Motor neuron (in vitro differentiated cells): ENCODE measurements at places on chromosomes 13 and 19. TPM values are rescaled to one million over a fixed set of nuclear protein-coding genes. Genes with fewer than 3 reads are reported as not detected.

DNA sequence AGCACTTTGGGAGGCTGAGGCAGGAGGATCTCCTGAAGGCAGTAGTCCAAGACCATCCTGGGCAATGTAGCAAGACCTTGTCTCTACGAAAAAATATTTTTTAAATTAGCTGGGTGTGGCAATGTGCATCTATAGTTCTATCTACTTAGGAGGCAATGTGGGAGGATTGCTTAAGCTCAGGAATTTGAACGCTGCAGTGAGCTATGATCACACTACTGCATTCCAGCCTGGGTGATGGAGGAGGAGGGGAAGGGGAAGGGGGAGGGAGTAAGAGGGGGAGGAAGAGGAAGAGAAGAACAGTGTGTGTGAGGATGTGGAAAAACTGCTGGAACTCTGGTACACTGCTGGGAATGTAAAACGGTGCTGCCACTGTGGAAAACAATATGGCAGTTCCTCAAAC lies 9.2 kb upstream of the CLIP3 start:
- ATAC-seq = no peak

PRTN3 gene
- 0.78 and 1.2 TPM in 2 replicates for total RNA-seq

GRCh38 chr13:44786756-44787155 lies 202.5 kb downstream of the NUFIP1 start:
- ATAC-seq = no peak

DNA sequence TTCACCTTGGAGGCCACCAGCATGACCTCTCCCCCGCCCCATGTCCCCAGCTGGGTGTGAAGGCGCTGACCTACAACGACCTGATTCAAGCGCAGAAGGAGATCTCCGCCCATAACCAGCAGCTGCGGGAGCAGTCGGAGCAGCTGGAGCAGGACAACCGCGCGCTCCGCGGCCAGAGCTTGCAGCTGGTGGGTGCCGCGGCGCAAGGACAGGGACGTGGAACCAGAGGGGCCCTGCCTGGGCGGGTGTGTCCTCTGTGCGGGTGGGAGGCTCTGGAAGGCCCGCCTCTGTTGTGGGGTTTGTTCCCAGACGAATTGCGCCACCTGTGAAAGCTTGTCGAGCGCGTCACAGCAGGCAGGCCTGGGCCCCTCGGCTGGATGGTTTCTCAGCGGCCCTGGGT lies 22.3 kb downstream of the PLEKHJ1 start:
- no peak for ATAC-seq

DNA sequence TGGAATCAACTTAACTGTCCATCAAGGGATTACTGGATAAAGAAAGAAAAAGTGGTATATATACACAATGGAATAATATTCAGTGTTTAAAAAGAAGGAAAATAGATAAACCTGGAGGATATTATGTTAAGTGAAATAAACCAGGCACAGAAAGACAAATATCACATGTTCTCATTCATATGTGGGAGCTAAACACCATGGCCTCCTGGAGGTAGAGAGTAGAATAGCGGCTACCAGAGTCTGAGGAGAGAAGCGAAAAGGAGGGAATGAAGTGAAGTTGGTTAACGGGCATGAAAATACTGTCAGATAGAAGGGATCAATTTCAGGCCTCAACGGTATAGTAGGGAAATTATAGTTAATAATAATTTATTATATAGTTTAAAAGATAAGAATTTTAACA lies 147.5 kb upstream of the OBI1 start:
- peak; percentile 44 for ATAC-seq

DNA sequence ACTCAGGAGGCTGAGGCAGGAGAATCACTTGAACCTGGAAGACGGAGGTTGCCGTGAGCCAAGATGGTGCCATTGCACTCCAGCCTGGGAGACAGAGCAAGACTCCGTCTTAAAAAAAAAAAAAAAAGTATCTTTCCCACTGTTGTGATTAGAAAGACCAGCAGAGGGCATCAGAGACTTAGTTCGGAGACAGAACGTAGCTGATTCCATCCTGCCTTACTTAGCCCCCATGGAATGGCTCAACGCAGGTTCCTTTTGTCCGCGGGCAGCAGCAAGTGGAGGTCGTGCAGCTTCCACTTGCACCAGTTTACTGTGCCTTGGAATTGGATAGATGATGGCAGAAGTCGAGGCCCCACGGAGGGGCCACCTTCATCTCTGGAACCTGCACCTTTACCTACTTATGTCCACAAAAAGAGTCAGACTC lies 8.1 kb downstream of the TIMM29 start:
- peak; percentile 88 for ATAC-seq

DNA sequence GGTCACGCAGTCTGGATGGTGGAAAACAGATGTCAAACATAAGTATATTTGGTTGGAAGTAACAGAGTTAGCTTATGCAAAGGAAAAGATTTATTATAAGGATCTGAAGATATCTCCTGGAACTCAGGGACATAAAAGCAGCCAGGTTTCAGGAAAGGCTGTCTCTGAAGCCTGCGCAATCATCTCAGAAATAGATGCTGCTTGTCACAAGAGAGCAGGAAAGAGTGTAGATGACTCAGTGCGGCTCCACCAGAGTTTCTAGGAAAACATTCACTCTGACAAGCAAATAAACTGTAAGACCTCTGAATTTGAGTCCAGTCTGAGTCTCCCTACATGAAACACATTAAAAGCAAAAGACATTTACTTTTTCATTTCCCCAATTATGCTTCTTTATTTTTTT lies 220.4 kb upstream of the HTR2A start:
- ATAC-seq = peak; percentile 89

ZNF90 gene
- 2.0 TPM in 2 replicates for total RNA-seq

GRCh38 chr19:55096061-55096701 lies 20.5 kb downstream of the EPS8L1 start:
- no peak for ATAC-seq

DNA sequence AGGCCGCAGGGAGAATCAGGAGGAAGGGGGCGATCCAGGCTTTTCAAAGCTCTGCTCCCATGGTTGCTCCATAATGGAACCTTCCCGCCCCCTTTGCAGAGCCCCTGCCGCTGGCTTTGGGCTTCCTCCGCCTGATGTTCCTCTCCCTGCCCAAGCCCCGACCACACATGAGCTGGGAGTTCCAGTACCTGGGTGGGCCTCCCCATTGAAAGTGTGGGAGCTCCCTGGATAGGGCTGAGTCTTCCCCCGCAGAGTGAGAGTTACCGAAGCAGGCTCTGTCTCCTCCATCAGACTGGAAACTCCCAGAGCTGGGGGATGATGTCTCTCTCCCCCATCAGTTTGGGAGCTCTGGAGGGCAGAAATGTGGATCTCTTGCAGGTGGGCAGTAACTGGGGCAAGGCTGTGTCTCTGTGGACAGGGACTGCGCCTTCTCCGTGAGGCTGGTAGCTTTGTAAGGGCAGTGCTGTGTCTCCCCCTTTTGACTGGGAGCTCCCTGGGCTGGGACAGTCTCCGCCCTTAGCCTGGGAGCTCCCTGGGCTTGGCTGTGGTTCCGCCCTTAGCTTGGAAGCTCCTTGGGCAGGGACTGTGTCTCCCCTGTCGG lies 722 bp downstream of the DCAF15 start:
- ATAC-seq = no peak

- no peak for ATAC-seq
These were observed 592.0 kb upstream of the KLF12 start for GRCh38 chr13:74726206-74726605.

GRCh38 chr19:44776402-44777096 lies 1.1 kb upstream of the CBLC start:
- no peak for ATAC-seq

DNA sequence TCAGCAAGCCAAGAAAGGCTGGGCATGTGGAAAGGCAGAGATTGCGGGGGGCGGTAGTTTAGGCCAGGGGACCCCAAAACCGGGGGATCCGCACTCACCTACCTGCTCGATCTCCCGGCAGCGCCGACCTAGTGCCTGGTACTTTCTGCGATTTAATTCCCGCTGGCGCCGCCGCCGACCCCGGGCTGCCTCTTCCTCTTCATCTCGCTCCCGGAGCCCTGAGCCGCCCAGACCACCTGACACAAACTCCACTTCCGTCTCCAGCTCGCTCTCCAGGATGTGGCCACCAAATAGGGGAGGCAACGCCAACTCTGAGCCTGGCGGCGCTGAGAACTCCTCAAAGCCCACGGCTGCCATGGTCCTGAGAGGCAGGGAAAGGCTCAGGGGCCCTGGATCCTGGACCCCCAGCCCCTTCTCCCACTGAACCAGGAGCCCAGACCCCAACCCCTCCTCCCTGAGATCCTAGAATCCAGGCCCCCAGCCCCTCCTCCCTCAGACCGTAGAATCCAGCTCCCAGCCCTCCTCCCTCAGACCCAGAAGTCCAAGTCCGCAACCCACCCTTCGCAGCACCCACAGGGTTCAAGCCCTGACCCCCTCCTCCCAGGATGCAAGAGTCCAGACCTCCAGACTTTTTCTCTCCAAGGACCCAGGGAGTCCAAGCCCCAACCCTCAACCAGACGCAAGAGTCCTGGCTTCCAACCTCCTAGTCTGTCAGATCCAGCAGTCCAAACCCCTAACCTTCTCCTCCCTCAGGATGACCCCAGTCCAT lies 933 bp downstream of the TFPT start:
- ATAC-seq = no peak

- ATAC-seq = no peak
These were observed 4.9 kb downstream of the CCDC122 start for GRCh38 chr13:43874504-43875092.

DNA sequence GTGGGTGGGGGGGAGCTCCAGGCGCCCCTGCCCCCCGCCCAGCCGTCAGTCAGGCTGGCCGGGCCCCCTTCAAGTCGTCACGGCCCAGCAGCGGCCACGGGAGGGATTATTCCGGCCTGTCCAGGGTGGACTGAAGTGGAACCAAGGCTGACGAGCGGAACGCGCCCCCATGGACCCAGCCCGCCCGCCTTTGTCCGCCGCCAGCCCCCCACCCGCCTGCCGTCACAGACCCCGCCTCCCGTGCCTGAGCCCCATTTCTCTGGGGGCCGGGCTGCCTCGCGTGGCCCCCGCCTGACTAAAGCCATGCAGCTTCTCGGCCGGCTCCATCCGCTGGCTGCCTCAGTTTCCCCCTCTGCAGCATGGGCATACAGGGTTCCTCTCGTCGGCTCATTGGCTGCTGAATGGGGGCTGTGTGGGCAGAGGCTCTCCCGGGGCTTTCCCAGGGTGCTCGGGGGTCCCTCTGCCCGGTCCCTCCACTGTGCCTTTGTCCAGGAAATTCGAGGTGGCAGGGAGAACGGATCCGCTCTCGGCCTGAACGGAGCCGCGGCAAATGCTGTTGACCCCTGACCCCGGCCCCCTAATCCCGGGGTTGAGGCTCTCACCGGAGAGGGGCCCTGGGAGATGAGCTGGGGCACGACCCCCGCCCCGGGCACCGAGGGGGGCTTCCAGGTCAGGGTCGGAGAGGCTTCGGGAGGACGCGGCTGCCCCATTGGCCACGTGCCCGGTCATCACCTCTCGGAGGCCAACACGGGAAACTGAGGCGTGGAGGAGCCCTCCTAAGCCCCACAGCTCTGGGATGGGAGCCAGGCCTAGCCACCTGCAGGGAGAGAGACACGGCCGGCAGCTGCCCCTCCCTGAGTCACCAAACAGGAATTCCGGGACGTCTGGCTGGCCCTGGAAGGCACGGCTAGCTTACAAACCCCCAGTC lies 27.4 kb downstream of the EFNA2 start:
- ATAC-seq = no peak

- no peak for ATAC-seq
These were observed 369.6 kb downstream of the KCTD12 start for GRCh38 chr13:76516586-76516985.

DNA sequence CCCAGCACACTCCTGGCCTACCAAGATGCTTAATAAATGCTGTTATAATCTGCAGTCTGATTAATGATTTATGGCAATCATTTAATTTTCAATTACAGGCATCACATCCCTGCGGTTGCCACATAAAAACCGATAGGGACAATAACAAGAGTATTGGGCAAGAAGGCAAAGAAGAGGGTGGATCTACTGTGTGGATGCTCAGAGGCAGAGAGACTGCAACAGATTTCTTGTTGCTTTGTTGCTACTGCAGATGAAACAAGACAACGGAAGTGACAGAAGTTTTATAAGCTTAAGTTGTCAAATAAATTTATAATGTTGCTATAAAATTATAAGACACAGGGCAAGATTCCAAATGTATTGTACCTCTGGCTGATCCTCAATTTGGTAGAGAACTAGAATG lies 154.8 kb downstream of the ABCC4 start:
- ATAC-seq = no peak

RNF113B gene
- 0.14 and 0.82 TPM in 2 replicates for total RNA-seq

FUT1 gene
- total RNA-seq = 0.13 and 0.66 TPM in 2 replicates

DNA sequence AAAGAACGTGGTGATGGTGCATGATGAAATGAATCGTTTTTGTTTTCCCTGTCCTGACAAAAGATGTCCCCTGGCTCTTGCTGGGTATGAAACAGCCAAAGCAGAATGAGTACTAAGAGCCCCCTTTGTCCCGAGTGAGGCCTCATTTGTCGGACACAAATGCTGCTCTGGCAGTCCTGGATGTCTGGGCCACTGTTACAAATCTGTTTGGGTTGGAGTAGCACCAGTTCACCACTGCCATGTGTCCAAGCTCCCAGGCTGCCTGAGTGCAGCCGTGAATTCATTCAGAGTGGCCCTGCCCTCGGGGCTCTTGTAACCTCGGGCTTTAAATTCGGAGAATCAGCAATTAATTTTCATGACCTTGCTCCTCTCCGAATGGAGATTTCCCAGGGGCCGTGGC lies 182.4 kb downstream of the NUFIP1 start:
- ATAC-seq = no peak

IGSF23 gene
- total RNA-seq = not detected in 2 replicates

DNA sequence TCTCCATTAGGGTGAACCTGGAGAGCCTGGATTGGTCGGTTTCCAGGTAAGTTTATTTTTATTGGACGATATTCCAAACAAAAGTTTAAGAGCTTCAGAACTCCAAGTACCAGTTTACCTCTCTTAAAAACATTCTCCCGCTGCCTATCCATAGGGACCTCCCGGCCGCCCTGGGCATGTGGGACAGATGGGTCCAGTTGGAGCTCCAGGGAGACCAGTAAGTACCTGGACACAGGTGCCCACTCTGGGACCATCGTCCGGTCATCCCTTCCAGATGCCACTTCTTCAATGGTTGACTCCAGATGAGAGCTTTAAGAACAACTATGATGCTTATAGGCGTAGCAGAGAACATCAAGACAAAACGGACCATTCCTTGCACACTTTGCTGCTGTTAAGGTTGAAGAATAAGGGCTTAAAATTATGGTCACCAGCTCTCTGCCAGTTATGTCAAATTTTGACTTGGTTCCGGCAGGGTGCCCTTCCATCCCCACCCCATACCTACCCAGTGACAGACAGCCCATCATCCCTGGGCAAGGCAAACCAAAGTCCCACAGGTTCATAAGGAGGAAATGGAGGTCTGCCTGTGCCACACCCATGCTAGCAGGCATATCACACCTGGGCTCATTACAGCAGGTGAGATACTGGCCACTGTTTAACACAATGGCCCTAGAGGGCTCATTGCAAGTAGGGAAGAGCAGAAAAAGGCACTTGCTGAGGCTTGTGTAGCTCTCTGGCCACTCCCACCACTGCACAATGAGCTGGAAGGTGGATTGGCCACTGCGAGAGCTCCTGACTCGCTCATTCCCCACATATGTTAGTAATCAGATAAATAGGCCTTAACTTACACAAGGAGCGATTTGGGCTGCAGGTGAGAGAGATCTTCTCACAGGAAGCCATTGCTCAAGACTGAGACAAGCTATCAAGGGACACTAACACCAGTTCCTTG lies 123.6 kb downstream of the COL4A2 start:
- ATAC-seq = no peak
